Stimulated activated CD4-positive, alpha-beta T cell treated with anti-CD3 and anti-CD28 coated beads, Interleukin-2, amount 100 ng/mL, for 48 hours (primary cell): ENCODE measurements at places on chromosomes 6 and 20.

- DNase-seq: no peak
Observed at GRCh38 chr6:336159-337114, 44.1 kb downstream of the DUSP22 start.

DNA sequence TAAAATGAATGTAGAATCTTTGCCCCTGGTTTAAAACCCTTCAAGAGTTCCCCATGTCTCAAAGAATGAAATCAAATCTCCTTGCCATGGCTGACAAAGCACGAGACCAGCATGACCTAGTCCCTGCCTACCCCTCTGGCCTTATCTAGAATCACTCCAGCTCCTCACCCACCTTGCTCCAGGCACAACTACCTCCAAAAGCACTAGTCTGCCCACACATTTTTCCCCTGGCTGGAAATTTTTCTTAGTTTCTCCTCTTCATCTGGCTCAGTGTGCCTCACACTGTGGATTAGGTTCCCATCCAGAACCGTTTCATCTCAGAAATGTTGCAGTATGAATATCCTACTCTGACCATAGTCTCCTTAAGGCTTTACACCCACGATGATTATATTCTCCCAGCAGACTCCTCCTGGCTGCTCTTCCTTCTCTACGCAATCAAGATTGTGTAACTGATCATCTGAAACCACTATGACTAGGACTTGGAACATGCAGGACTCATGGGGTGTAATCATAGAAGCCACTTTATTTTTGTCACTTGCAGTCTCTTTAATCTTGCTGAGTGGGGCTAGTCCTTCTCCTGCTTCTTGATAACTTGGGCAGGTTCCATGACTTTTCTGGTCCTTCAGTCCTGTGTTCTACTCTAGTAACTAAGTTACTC lies 7.8 kb upstream of the MRS2 start:
- no peak for DNase-seq

GRCh38 chr20:5024982-5025381 lies 23.7 kb upstream of the SLC23A2 start:
- DNase-seq: no peak

GRCh38 chr6:164108092-164108491 lies 693.6 kb downstream of the QKI start:
- DNase-seq: no peak

DNA sequence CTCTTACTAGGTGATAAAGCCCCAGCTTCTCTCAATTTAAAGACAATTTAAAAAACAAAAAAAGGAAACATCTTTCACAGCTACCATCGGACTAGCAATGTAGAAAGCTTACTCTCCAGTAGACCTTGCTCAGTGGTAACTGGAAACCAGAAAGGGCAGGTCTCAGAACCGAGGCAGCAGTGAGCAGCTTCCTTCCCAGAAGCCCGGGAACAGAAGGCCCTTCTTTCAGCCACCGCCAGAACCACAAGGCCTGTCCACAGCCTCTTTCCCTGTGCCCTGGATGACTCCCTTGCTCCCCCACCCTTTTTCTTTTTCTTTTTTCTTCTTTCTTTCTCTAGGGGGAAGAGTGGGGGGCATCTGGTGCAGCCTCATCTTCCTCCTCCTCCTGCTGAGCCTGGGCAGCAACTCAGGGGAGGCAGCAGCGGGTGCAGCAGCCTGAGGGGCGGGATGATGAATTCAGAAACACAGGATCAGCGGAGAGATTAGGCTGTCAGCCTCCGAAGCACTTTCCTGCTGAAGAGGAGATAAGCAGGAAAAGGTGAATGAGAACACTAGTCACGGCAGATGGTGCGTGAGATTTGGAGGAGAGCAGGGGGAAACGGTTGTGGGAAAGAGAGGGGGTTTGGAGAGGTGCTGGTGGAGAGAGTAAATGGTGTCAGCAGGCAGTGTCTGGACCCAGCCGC lies 158.5 kb downstream of the ID4 start:
- no peak for DNase-seq

- no peak for DNase-seq
Observed at GRCh38 chr6:25794784-25795183, 37.1 kb downstream of the SLC17A1 start.

DNA sequence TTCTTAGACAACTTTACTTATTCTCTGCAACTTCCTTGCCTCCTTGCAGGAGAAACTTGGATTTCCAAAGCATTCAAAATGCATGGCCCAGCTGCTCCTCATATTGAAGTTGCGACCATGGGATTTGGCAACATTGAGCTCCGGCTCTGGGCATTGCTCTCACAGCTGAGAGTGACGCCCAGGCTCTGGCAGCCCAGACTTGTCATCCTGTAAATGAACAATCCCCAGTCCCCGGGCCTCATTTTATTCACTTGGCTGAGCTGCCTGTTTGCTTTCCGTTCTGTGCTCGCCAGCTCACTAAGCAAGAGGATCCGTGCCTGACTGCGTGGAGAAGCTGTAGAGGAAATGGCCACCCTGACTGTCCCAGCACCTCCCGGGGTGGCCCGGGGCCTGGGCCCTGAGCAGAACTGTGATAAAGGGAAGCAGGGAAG lies 119.5 kb upstream of the CD93 start:
- no peak for DNase-seq

DNA sequence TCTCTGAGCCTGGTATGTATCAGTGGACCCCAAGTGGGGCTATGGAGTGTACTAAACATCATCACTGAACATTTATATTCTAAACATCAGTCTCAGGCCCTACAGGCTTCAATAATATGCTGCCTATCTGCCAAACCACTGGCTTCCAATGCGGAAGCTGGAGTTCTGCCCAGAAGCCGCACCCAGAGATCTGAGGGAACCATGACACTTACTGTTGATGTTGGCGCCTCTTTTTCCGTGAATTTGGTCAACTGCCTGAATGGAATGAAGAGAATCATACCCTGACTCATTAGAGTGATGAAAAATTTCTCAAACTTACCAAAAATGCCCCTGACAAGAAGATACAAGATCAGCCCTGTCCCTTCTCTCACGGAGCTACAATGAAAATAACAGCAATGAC lies 66.2 kb downstream of the SLC22A23 start:
- no peak for DNase-seq

- peak; percentile 71 for DNase-seq
Observed at GRCh38 chr6:30955367-30956042, 14.7 kb downstream of the MUCL3 start.

DNA sequence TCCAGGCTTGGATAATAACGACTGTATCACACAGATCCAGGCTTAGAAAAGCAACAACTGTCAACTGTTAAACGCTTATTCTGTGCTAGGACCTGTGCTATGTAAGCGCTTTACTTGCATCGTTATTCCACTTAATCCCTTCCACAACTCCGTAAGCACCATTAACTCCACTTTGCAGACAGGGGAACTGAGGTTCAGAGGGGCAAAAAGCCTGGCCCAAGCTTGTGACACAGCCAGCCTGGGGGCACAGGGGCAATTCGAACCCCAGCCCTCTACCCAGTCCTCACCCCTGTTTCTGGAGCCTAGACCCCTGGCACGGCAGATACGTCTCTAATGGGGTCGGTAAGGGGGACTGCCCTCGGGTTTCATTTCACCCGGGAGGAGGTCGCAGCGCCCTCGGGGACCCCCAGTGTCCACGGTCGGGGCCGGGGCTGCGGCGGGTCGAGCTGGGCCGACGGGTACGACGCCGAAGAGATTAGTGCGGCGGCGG lies 411 bp downstream of the DSN1 start:
- DNase-seq: no peak

DNA sequence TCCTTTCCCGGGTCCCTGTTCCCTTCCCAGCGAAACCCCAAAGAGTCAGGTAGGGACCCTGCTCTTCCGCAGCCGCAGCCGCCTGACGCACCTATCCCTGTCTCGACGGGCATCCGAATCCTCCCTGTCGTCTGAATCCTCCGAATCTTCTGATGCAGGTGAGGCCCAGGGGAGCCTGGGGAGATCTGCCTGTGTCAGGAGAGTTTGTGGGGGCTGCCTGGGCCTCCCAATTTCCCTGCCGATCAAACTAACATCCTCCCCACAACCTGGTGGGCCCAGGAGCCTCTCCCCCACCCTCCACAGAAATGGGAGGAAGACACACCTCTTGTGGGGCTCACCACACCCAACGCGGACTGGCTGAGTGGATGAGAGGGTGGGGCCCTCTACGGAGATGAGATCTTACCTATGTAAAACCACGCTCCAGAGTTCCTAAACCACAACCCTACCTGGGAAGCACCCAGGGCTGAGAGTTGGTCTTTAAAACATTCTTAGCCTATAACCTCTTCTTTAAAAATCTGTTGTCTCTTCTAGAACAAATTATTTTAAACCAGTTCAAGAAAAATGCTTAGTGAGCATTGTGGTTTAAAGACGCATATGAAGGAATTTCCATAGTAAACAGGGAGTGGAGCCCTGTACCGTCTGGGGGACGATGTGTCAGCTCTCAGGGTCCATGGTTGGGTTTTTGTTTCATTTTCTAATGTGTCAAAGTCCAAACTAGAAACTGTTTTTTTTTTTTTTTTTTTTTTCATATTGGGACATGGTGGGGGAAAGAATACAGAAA lies 1.7 kb downstream of the CDC25B start:
- no peak for DNase-seq
